ENCODE measurements at places on chromosomes 3 and 15.

DNA sequence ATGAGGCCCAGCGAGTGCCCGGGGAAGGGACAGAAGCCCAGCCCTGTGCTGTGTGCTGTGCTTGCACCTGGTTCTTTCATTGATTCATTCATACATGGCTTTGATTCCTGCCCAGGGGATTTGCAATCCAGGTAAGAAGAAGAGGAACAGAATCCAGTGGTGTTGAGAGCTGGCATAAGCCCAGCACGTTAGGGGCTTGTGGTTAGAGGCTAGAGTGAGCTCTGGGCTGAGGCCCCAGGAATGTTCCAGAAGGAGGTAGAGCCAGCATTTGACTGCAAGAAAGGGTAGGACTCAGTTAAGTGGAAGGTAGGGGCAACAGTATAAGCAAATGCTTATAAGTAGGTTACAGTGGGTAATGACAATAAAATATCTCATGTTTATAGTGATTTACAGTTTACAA, 2.3 kb downstream of the VWA5B2 start:
- no peak for DNase-seq

- no peak for DNase-seq
Observed at GRCh38 chr15:64523240-64523639, 62.9 kb downstream of the ZNF609 start.

GRCh38 chr3:2476996-2477395, 378.3 kb downstream of the CNTN4 start:
- DNase-seq = no peak

DNA sequence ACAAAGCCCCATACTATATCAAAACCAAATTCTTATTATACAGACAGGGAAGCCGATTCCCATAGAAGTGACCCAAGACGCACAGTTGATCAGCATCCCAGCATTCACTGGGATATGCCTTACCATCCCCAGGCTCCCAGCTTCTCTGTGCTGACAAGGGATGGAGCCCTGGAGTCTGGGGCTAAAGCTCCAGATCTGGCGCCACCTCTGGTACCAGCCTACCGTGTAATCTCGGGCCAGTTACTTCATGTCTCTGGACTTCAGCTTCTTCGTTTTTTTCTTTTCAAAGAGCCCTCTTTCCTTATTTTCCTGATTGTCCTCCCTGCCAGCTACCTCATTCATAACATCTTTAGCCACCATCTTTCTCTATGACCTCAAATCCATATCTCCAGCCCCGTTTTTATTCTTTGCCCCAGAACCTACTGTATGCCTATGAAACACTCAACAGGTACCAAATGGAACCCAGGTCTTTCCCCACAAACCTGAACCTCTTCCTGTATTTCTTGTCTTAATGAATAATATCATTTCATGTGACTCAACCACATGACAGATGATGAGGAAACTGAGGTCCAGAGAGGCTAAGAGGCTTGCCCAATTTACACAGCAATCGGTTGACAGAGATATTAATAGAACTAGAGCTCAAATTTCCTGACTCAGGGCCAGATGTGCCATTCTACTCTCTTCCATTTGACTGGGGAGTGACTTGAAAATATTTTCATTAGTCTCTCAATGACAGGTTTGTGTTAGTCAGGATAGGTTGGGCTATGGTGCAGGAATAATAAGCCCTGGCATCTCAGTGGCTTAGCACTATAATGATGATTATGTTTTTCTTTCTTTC, 85.4 kb upstream of the TLE3 start:
- DNase-seq = no peak

GRCh38 chr3:157502916-157503595, at the start of gene VEPH1:
TSS of gene VEPH1 (minus strand) at chr3:157503416. CDS start at chr3:157495349, 8,067 bp downstream.
- no peak for DNase-seq

- no peak for DNase-seq
Observed at GRCh38 chr3:71397046-71397445, 186.5 kb downstream of the FOXP1 start.

DNA sequence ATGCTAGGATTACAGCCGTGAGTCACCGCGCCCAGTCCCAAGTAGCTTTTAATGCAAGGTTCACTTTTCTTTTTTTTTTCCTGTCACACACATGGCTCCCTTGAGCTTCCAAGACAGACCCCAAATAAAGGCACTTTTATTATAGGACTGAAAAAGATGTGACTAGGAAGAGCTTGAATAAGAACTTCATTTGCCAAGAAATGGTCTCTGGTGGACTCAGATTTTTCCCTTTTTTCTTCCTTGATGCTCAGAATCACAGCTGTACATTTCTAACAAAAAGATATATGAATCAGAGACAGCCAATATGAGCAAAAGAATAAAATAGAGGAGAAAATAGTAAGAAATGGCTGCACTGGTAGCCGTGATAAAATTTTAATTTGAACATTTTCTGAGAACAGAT, 337.2 kb downstream of the MAGI1 start:
- DNase-seq = no peak

DNA sequence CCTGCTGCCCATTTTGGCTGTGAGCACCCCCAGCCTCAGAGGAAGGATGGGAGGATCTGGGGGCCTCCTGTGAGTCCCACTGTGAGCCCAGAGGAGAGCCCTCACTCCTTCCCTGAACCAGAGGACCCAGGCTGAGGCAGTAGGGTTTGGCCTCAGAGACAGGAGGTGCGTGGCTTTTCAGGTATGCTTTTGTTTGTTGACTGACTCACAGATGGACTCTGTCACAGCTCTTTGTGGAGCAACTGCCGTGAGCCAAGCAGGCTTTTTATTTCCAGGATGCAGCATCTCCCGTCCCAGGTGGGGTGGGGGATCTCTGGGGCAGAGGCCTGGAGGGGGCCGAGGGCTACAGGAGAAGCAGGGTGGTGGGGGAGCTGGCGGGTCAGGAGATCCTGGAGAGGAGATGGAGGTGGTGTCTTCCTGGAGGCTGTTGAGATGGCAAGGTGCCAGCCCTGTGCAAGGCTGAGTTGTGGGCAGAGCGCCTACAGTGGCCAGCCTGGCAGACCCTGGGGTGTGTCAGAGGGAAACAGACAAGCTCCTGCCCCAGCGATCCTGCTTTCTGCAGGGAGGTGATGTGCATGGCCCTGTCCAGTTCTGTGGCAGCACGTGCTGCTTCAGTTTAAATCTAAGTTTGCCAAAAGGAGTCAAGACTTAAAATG, 24.0 kb downstream of the PLXNA1 start:
- DNase-seq = no peak

DNA sequence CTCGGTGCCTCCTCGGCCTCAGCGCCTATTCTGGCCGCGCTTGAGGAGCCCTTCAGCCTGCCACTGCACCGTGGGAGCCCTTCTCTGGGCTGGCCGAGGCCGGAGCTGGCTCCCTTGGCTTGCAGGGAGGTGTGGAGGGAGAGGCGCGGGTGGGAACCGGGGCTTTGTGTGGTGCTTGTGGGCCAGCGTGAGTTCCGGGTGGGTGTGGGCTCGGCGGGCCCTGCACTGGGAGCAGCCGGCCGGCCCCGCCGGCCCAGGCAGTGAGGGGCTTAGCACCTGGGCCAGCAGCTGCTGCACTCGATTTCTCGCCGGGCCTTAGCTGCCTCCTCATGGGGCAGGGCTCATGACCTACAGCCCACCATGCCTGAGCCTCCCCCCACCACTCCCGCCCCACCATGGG, 26.6 kb upstream of the TRIM42 start:
- DNase-seq = no peak

GRCh38 chr3:153052096-153052460, 109.9 kb upstream of the RAP2B start:
- DNase-seq = no peak

DNA sequence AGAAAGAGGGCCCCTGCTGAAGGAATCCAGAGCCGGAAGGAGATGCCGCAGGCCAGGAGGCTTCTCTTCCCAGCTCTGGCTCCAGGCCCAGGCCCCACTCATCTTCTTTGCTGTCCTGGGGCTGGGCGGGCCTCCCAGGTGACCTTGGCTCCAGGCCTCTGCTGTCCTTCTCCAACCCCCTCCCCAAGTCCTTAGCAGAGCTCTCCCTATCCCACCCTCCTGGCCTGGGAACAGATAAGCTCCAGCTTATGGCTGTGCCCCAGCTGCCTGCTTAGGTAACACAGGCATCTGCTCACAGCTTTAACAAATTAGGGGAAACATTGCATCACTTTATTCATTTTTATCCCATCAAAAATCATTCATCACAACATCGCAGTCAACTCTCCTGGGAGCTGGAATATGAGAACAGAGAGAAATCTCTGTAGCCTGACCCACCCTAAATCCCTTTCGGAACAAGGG, 86.9 kb downstream of the SEMA5B start:
- DNase-seq = no peak

- DNase-seq = no peak
Observed at GRCh38 chr3:124960698-124961097, 26.1 kb upstream of the MUC13 start.

GRCh38 chr15:56929399-56929798, 11.0 kb downstream of the TCF12 start:
- DNase-seq = no peak

DNA sequence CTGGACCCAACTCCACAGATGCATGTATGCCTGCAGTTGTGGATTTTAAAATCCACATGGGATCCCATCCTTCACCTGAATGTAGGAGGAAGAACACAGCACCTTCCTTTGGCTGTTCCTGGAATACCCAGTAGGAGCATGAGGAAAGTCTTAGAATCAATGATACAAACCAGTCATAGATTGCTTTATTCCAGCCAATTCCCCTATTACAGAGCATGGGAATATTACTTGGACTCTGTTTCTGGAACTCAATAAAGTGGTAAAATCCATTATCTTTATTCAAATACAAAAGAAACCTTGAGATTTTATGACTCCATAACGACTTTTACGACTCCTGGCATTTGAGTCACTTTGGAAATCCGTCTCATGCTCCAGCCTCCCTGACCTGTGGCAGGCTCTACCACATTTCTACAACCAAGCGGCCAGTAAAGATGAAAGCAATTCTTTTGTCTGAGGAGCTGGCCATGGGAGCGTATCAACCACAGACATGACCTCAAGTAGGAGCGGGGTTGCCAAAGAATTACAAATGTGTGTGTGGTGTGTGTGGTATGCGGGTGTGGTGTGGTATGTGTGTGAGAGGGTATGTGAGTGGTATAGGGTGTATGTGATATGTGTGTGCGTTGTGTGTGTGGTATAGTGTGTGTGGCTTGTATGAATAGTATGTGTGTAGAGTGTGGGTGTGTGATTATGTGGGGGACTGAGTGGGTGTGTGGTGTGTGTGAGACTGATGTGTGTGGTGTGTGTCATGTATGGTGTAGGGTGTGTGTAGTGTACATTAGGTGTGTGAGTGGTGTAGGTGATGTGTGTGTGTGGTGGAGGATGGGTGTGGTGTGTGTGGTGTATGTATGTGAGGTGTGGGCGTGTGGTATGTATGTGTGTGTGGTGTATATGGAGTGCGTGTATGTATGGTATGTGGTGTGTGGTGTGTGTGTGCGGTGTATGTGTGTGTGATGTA, 40.0 kb downstream of the ARRDC4 start:
- DNase-seq = no peak

DNA sequence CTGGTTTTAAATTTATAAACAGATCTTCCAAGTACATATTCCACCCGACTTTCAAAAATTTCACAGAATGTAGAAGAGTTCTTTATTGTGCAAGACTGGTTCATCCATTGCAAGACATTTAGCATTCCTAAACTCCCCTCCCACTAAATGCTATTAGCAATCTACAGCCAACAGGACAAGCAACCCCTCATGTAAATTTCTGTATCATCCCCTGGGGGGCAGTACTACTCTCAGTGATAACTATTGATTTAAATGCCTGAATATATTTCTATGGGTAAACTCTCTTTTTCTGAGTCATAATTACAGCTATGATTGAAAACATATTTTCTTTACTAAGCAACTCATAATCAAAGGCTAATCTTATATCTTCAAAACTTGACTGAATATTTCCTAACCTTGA, 10.7 kb upstream of the SLC15A2 start:
- DNase-seq = no peak

DNA sequence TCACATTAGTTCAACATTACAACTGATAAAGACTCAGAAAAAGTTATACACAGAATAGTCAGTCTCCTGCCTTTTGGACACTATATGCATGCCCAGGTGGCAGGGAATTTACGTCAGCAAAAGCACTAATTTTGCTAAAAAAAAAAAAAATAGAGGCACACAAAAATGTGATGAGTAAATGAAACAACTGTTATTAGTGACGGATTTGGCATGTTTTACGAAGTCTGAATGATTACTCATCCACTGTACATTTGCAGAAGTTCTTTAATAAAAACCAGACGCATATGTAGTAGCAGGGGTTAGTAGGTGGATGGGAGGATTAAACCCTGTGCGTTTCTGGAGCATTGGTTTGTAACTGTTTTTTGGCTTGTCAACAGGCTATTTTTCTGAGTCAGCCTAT, 99.0 kb downstream of the MITF start:
- no peak for DNase-seq

GRCh38 chr3:177835008-177835407, 637.7 kb upstream of the TBL1XR1 start:
- DNase-seq = no peak

GRCh38 chr15:31294067-31294466, 32.6 kb upstream of the KLF13 start:
- DNase-seq = no peak

GRCh38 chr3:98109807-98110549, 20.5 kb upstream of the OR5H1 start:
- DNase-seq = no peak

- DNase-seq = no peak
Observed at GRCh38 chr15:69855258-69856000, 242.3 kb downstream of the TLE3 start.

DNA sequence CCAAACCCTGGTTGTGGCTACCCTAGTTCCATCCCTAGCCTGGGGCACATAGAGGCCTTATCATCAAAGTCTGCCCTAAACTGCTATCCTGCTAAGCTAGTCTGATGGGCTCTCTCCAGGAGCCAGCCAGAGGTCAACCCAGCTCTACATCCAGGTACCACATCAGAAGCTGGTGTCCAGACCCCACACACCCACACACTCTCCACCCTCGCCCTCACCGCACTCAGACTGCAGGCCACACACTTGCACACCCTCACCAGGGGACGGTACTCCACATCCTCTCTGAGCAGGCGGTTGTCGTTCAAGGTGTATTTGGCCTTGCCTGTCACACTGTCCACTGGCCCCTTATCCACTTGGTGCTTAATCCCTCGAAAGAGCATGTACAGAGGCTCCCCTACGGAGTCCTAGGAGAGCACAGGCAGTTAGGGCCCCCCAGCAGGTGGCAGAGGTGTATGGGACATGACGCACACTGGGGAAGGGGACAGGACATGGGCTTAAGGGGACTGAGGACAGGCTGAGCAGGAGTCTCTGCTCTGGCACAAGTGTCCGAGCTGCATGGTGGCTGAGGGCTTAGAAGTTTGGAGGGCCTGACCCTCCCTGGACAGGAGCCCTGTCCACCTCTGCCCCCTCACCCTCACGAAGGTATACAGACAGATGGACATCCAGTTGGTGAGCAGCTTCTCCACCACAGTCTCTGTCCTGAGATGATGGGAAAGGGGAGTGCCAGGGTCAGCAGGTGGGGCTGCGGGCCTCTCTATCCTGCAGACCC, 18.1 kb downstream of the PLXNB1 start:
- DNase-seq = no peak

- DNase-seq = no peak
Observed at GRCh38 chr3:43231276-43232000, 54.9 kb upstream of the SNRK start.

GRCh38 chr3:21326704-21327475, 424.1 kb downstream of the ZNF385D start:
- no peak for DNase-seq
